ENCODE measurements at places on chromosomes 6 and 20.

- no peak for DNase-seq
Measured at GRCh38 chr20:50270034-50270395, 79.4 kb downstream of the CEBPB start.

DNA sequence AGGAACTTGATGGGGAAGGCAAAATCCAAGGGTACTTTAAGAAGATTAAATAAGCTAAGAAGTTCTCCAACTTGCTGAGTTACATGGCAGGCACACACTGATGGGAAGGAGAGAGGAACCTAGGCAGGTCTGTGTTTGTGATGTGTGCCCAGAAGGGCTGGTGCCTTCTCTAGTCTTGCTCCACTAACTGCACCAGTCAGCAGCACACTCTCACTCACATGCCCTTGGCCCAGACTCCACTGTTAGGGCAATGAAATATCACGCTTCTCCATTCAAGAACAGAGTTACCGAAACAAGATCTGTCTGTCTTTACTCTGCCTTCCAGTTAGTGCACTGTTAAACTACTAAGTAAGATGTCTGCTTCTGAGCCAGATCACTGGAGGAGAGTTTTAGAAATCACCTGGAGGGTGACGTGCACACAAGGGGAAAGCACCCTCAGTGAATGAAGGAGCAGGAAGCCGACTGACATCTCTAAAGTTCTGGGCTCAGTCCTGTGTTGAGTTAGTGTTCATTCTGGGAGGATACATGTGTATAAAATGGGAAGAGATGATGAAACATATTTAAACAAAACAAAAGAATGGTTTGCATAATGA is 251.1 kb downstream of the FOXC1 start:
- no peak for DNase-seq

GRCh38 chr6:2708456-2708855 is 42.3 kb downstream of the MYLK4 start:
- DNase-seq: no peak

DNA sequence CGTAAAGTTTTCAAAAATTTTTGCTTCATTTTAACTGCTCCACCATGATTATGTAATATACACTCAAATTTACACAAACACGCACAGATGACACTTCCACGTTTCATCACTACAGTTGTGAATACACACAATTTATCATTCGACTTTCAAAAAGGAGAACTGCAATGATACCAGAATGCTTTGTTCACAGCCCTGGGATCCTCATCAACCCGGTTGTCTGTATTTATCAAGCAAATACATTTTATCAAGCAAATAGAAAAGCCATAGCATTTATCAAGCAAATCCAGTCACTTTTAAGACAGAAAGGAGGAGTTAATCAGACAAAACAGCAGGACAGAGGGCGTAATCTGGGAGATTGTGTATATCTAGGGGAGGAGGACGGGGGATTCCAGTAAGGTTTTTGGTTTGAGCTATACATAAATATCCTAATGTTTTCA is 20.3 kb upstream of the ABT1 start:
- no peak for DNase-seq

DNA sequence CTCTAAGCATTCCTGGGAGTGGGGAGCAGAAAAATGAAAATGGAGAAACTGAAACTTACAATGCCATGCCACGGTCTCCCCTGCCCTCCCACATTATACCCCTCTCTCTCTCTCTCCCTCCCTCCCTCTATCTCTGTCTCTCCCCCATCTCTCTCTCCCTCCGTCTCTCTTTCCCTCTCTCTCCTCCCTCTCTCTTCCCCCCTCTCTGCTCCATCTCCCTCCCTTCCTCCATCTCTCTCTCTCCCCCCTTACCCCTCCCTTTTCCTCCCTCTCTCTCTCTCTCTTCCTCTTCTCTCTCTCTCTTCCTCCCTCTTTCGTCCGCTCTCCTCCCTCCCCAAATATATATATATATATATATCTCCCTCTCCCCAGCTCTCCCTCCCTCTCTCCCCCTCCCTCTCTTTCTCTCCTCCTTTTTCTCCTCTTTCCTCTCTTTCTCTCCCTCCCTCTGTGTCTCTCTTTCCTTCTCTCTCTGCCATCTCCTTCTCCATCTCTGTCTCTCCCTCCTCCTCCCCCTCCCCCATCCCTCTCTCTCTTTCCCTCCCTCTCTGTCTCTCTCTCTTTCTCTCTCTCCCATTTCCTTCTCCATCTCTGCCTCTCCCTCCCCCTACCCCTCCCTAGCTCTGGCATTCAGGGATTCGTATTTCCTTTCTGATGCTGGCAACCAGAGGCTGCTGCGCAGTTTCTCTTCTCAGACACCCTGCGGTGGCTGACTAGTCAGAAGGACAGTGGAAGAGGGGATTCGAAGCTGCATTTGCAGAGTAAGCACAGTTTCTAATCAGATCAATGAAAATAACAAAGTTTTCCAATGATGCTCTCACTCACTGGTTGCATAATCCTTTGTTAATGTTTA is 13.9 kb upstream of the VAPB start:
- no peak for DNase-seq

GRCh38 chr6:85364344-85364743 is 85.5 kb upstream of the NT5E start:
- DNase-seq: no peak

DNA sequence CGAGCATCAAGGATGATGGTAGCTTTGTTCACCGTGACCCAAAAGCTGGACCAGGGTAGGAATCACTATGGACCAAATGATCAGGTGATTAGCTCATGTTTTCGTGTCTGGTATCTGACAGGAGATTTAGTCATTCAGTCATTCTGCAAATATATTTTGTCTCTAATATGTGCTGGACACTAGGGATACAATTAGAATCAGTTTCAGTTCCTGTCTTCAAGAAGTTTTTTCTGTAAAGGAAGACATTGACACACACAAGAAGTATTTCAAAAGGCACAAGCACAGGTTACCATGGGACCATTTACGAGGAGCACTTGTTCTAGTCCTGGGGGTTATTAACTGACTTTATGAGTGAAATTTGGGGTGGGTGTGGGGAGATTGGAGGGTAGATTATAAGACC is 244.9 kb downstream of the HIVEP2 start:
- no peak for DNase-seq

DNA sequence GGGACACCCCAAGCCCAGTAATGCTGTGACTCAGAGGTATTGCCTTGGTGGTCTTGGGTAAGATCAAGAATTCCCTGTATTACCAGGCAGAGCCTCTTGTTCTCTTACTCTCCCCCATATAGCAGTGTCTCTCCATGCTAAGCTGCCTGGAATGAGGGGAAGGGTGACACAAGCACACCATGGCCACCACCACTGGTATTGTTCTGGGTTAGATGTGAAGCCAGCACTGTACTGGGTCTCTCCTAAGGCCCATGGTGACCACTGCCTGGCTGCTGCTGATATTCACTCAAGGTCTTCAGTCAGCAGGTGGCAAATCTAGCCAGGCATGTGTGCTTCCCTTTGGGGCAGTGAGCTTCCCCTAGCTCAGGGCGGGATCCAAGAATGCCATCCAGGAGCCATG is 36.5 kb downstream of the TAF11 start:
- no peak for DNase-seq

- no peak for DNase-seq
Measured at GRCh38 chr20:52441710-52442109, 250.1 kb upstream of the ZFP64 start.

DNA sequence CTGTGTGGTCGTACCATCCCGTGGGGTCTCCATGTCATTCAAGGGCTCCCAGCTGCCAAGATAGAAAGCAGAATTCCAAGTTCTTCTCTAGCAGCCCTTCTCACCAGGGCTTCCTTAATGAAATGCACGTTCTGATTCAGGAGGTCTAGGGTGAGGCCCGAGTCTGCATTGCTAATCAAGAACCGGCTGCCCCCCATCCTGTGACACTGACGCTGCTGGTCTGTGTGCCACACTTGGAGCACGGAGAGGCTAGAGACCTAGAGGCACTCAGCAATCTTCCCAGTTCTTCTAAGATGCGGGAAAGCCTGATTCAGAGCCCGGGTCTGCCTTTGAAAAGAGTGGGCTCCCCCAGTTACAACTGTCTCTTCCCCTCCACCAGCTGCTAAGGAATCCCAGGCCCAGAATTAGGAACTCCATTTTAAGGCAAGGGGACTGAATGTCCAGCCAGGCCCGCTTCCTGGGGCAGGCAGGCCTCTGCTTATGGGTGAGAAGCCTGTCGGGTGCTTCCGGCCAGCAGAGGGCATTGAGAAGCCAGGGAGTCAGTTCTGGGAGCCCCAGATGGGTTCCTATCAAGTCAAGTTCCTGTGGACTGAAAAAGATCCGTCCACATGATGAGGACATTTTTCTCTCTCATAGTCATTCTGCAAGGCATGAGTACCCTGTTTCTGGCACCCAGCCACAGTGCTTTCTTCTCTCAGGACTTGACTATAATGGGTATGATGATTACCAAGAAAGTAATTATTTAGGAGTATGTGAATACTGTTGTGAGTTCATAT is 69.8 kb upstream of the RIN2 start:
- DNase-seq: peak; percentile 4

DNA sequence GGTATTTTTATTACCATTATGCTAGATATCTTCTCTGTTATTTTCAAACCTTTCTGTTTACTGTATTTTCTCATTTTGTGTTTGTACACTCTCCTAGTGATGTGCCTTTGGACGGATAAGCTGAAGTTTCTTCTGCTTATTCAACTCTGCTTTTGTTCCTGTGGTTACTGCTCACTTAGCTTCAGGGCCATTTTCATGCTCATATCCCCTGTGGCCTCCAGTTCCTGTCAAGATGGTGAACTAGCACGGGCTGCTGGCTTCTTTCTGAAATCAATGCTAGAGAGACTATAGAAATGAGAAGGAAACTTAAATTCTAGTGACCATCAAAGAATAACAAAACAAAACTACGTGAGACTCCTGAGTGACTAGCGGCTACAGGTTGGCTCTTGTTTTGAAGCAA is 6.8 kb upstream of the CST8 start:
- no peak for DNase-seq

GRCh38 chr20:4341804-4342485 is 326.6 kb upstream of the RNF24 start:
- no peak for DNase-seq

DNA sequence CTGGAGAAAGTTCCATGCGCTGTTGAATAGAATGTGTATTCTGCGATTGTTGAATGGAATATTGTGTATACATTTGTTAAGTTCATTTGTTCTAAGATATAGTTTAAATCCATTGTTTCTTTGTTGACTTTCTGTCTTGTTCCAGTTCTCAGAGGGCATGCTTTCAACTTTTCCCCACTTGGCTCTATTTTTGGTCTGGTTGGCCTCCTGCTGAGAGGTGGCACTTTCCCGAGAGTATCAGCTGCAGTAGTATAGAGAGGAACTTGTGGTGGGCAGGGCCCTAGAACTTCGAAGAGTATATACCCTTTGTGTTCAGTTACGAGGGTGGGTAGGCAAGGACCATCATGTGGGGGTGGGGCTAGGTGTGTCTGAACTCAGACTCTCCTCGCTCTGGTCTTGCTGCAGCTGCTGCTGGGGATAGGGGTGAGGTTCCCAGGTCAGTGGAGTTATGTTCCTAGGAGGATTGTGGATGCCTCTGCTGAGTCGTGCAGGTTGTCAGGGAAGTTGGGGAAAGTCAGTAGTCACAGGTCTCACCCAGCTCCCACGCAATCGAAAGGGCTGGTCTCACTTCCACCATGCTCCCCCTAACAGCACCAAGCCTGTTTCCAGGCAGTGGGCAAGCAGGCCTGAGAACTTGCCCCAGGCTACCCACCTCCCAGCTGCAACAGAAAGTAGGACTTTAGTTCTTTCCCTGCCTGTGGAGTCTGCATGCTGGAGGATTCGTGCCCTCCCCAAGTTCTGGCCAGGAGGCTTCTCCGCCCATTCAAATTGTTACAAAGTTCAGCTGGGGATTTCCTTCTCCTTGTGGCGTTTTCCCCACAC is 118.9 kb upstream of the SSTR4 start:
- DNase-seq: no peak

- no peak for DNase-seq
Measured at GRCh38 chr20:51404297-51405060, 138.0 kb downstream of the NFATC2 start.

- DNase-seq: no peak
Measured at GRCh38 chr6:170553534-170554012, 466 bp upstream of the PSMB1 start.

- DNase-seq: no peak
Measured at GRCh38 chr6:113120582-113121285, 736.4 kb upstream of the MARCKS start.
